RKO (cell line): ENCODE measurements at places on chromosomes 5 and 9.

DNA sequence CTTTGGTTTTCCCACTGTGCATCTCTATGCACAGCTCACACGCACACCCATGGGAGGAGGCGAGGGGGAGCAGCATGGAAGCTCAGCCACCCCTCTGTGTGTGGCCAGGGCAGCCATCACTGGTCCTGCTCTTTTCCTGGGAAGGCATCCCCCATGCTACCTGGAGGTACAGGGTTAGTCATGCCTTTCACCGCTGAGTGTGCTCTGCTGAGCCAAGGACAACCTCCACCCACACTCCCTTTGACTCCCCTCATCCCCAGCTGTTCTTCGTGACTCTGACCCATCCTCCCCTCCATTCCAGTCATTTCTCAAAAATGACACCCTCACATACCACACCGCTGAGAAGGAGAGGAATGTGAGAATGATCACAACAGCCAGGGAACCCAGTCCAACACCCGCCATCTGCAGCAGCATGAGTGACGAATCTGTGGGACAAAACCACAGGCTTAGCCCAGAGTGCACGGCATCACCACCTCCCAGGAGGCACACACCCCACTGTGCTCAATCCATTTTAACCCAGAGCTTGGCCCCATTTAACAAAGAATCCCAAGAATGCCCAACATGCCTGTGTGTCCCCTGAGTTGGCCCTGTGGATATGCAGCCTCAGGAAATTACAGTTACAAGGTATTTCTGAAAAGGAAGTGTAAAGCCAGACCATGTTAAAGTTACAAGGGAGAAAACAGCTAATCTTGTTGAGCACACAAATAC is 133.4 kb downstream of the SUSD1 start:
- DNase-seq = peak; percentile 99

GRCh38 chr9:79799691-79800335 is 228.0 kb downstream of the TLE4 start:
- DNase-seq = no peak

GRCh38 chr5:36125868-36126267 is 25.8 kb downstream of the LMBRD2 start:
- DNase-seq = no peak

DNA sequence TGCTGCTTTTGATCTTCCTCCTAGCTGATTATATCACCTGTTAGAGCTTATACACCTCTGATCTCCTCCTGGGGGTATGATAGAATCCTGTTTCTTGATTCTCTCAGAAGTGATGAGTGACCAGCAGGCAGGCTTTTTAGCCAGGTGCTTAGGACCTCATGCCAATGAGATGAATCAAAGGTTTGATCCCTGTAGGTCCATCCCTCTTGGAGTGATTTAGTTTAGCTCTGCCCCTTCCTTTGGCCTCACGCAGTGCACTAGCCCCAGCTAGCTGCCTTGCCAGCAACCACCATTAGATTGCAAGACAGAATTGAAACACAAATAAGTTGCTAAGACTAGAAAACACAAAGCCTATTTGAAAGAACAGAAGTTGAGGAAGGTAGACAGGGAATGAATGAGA is 84.4 kb downstream of the ZSWIM6 start:
- DNase-seq = no peak

- DNase-seq = no peak
Measured at GRCh38 chr5:108989761-108990392, 242.2 kb downstream of the FER start.

- no peak for DNase-seq
Measured at GRCh38 chr5:10626473-10627013, 62.7 kb downstream of the ANKRD33B start.

GRCh38 chr5:77305956-77306355 is 95.5 kb downstream of the PDE8B start:
- no peak for DNase-seq

DNA sequence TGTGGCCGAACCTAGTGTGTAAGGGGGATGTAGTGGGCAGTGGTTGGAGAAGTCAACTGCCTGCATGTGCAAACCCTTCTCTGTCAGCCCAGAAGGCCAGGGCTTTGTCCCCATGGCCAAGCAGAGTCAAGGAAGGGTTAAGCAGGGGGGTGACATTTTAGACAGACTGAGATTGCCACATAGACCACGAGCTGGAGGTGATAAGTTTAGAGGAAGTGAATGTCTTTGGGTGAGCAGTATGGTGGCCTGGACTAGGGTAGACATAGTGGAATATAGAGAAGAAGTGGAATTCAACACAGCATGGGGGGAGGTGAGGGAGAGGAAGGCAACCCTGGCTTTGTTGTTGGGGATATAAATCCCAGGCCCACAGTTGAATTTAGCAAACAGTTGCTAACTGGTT is 38.7 kb upstream of the CDKN2AIPNL start:
- no peak for DNase-seq

GRCh38 chr5:101024299-101024698 is 121.2 kb upstream of the ST8SIA4 start:
- DNase-seq = no peak

- DNase-seq = peak; percentile 44
Measured at GRCh38 chr9:794386-794785, 47.1 kb upstream of the DMRT1 start.

- DNase-seq = no peak
Measured at GRCh38 chr9:1238407-1238806, 188.2 kb downstream of the DMRT2 start.

GRCh38 chr9:125999504-125999881 is 252.3 kb downstream of the PBX3 start:
- DNase-seq = no peak

DNA sequence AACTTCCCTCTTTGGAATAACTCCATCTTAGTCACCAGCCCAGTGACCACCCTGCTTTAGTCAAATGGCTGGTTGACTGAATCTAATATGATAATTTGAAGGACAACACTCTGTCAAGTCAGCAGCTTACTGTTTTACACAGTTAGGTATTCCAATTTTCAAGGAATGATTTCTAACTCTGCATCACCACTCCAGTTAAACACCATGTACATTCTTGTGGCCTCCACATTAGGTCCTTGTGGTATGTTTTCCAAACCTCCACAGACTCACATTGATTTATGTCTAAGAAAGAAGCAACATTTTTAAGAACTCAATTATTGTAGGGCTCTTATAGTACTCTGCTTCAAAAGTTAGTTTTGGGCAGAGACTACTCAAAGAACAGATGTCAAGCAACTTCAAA is 110.7 kb downstream of the TLE1 start:
- DNase-seq = no peak

- peak; percentile 98 for DNase-seq
Measured at GRCh38 chr5:14190194-14191164, 47.3 kb downstream of the TRIO start.

- no peak for DNase-seq
Measured at GRCh38 chr5:127097278-127097677, 24.0 kb upstream of the C5orf63 start.

DNA sequence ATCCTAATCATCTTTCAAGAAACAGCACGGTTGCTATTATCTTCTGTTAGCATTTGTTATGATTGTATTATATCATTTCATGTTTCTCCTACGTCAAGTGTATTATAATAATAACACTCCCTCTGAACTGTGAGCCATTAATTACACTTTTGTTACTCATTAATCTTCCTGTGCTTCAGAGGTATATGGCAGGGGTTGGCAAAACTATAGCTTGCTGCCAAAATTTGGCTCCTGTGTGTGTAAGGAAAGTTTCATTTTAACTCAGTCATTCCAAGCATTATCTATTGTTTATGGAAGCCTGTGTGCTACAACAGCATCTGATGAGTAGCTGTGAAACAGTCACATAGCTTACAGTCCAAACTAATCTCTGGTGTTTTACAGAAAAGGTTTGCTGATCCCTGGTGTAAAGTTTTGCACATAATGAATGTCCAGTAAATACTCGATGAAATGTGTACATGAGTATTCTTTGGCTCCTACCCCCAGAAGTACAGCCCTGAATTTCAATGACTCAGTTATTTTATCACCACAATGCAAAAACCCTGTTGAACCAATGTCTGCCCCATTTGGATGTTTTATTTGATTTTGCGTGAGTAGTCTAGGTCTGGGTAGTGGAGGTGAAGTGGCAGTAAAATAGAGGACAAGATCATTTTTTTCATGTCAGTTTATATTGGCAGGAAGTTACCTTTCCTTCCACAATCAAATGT is 648.2 kb downstream of the MAT2B start:
- no peak for DNase-seq

DNA sequence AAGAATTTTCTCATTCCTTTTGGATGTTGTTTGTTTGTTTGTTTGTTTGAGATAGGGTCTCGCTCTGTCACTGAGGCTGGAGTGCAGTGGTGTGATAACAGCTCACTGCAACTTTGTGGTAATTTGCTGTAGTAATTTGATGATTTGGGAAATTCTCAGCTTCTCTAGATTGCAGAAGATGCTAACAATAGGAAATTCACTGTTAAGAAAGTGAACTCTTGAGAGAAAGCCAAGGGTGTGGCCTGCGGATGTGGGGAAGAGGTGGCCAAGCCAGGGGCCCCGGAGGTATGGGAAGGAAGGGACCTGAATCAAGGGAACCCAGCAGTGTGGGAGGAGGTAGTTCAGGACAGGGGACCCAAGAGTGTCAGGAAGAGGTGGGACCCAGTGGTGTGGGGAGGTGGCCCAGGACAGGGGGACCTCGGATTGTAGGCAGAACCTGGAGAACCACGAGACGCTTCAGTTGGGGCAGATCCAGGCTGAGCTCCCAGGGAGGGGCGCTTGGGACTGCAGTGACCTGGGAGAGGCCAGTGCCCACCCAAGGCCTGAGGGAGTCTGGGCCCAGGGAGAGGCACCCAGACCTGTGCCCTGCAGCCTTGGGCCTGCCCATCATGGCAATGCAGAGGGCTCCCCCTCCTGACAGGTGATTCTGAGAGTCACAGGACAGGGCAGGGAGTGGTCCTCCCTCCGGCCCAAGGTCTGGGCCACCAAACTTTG is 5.6 kb upstream of the LCN2 start:
- DNase-seq = no peak

- DNase-seq = no peak
Measured at GRCh38 chr9:107237873-107238272, 45.2 kb upstream of the RAD23B start.

- DNase-seq = no peak
Measured at GRCh38 chr5:40669606-40670390, 9.9 kb upstream of the PTGER4 start.

- peak; percentile 17 for DNase-seq
Measured at GRCh38 chr9:75455444-75455921, 367.2 kb downstream of the OSTF1 start.

GRCh38 chr9:131394464-131395156 is 724 bp downstream of the PRRC2B start:
- peak; percentile 46 for DNase-seq

- no peak for DNase-seq
Measured at GRCh38 chr5:77876862-77877502, 100.8 kb upstream of the TBCA start.

GRCh38 chr9:80285326-80285725 is 713.6 kb downstream of the TLE4 start:
- DNase-seq = peak; percentile 2

DNA sequence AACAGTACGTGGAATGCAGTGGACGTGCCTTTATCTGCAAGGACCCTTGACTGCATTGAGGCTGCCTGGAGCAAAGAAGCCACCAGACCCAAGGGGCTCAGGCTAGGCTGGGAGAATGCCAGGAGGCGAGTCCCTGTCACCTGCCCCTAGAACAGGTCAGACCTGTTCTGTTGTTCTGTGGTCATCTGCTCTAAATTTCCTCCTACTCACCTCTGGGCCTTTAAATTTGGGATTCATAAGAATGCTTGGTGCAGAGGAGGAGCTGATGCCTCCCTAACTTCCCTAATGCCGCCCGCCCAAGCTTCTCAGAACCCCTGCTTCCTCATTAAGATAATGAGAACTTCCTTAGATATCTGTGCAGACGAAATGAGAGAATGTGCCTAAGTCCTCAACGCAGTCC is 32.0 kb downstream of the DAPK1 start:
- no peak for DNase-seq

- DNase-seq = peak; percentile 94
Measured at GRCh38 chr9:132077881-132078698, 1.6 kb downstream of the MED27 start.

DNA sequence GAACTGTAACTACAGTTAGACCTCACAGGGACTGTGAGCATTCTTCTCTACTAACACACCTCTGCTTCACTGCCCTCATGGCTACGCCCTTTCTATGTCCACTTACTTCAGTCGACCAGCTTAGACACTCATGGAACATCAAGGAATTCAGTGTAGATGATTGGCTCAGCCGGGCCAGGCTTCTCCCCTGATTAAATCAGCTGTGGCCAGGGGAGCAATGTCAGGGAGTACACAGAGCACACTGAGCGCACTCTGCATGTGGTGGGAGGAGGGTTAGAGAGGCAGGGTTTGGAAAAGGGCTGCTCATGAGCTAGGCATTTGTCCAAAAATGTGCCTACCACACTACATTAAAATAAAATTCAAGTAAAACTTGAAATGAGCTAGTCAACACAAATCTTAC is 400.5 kb downstream of the ARRDC3 start:
- no peak for DNase-seq

DNA sequence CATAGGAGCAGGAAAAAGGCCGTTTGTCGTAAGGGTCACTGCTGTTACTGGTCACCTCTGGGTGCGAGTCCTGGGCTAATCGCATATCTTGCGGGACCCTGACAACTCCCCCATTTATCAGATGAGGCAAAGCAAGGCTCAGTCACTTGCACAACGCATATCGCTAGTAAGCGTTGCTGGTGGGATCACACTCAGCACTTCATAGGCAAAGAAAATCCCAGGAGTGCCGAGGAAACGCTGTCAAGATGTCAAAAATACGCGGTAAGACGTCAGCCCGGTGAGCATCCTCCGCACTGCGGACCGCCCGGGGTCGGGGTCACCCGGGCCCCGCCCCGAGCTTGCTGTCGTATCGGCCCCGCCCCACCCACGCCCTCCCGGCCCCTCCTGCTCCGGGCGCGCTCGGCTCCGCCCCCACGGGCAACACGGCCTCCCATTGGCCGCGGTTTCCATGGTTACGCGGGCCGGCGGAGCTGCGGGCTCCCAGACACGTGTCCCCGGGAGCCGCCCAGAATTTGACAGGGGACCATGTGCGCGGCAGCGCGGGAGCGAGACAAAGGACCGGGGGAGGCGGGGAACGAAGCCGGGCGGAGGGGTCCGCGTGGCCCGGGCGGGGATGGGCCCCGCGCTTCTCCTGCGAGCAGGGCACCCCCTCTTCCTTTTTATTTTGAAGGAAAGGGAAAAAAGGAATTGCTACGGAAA is 80.2 kb upstream of the IER5L start:
- no peak for DNase-seq

- DNase-seq = no peak
Measured at GRCh38 chr5:179124853-179125788, 64.9 kb downstream of the ZNF354C start.
